ENCODE measurements at places on chromosomes 3 and 15. TPM values are rescaled to one million over a fixed set of nuclear protein-coding genes. Genes with fewer than 3 reads are reported as not detected.

DNA sequence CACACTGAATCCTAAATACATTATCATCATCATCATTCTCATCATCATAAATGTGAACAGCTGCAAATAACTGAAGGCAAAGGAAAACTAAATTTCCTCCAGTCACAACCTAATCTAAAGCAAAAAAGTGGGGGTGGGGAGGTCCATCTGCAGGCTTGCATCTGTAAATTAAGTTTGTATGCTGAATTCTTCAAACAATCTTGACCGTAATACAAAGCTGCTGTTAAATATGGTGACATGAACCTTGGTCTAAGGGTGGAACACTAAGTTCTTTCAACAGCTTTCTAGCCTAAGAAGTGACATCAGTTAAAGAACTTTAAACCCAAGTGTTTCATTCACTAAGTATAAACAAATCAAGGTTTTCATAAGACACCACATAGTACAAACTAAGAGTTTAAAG, 4.3 kb downstream of the LRRFIP2 start:
- no peak for DNase-seq

- no peak for DNase-seq
Measured at GRCh38 chr15:66285533-66286280, 7.7 kb upstream of the DIS3L start.

DNA sequence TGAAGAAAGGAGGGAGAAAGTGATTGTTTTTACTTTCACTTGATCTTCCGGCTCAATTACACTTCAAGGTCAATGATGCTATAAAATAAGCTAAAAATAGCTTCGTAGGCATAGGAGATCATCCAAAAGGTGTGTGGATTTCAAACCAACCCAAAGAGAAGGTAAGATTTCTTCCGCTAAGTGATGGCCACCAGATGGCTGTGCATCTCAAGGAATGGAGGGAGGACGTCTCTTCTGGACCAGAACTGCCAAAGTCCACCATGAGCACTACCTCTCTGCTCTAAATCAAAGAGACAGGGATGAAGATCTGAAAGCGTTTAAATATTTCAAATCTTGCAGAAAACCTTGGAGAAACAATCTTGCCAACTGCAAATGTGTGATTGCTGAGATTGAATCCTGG, 199.1 kb upstream of the ZPLD1 start:
- no peak for DNase-seq

- no peak for DNase-seq
Measured at GRCh38 chr3:20924646-20925385, 738.8 kb upstream of the SGO1 start.

GRCh38 chr15:80308002-80308401, 56.0 kb upstream of the CTXND1 start:
- no peak for DNase-seq

DNA sequence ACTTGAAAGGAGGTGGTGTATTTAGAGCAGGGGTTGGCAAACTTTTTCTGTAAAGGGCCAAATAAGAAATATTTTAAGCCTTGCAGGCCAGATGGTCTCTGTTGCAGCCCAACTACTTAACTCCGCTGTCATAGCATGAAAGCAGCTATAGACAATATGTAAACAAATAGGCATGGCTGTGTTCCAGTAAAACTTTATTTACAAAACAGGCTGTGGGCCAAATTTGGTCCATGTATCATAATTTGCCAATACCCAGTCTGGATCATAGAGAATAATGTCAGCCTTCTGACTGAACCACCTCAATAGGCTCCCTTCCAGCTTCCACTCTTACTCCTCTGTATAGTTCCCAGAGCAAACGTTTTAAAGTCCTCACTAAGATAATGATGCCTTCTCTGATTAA, 638.8 kb upstream of the CFAP20DC start:
- no peak for DNase-seq

The PP2D1 gene
- not detected for total RNA-seq

The WDR53 gene
- 7.9 TPM for total RNA-seq

The DNAH12 gene
- 0.08 TPM for total RNA-seq

The RTP1 gene
- not detected for total RNA-seq

The FAM43A gene
- 16.6 TPM for total RNA-seq

DNA sequence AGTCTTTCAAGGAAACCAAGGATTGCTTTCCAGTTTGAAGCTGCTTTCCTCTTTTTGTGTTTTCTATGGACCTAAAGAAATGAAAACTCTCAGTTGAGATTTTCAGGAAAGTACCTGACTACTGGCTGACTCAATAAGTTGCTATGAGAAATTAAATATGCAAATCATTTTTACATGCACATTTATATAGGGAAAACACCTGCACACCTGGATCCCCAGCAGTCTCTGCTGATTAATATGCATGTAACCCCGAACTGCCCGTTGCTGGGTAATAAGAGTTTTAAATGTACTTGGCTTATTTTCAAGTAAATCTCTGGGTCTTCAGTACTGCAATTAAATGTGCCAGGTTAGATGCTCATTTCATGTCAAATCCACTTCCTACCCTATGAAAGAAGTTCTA, 77.2 kb downstream of the KBTBD8 start:
- DNase-seq = no peak

GRCh38 chr3:167480748-167481147, 6.9 kb upstream of the SERPINI2 start:
- DNase-seq = no peak

The FBXO40 gene
- 207 TPM for total RNA-seq

DNA sequence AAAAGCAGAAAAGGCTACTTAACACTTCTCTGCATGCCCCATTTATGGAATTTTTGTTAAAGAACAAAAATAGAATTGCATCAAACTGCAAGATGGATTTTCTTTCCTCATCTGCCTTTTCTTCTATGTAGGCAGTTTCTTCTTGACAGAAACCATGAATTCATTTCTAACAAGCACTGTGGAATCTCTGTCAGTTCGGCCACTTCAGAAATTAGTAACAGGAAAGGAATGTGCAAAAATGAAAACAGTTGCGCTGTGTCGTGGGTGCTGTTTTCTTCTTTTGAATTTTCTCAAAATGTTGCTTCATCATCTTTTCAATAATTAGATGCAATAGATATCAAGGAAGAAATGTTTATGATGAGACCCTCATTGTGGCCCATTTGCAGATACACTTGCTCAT, 151.6 kb downstream of the FOXB1 start:
- no peak for DNase-seq

GRCh38 chr3:142276781-142277180, 51.4 kb upstream of the GK5 start:
- DNase-seq = no peak

DNA sequence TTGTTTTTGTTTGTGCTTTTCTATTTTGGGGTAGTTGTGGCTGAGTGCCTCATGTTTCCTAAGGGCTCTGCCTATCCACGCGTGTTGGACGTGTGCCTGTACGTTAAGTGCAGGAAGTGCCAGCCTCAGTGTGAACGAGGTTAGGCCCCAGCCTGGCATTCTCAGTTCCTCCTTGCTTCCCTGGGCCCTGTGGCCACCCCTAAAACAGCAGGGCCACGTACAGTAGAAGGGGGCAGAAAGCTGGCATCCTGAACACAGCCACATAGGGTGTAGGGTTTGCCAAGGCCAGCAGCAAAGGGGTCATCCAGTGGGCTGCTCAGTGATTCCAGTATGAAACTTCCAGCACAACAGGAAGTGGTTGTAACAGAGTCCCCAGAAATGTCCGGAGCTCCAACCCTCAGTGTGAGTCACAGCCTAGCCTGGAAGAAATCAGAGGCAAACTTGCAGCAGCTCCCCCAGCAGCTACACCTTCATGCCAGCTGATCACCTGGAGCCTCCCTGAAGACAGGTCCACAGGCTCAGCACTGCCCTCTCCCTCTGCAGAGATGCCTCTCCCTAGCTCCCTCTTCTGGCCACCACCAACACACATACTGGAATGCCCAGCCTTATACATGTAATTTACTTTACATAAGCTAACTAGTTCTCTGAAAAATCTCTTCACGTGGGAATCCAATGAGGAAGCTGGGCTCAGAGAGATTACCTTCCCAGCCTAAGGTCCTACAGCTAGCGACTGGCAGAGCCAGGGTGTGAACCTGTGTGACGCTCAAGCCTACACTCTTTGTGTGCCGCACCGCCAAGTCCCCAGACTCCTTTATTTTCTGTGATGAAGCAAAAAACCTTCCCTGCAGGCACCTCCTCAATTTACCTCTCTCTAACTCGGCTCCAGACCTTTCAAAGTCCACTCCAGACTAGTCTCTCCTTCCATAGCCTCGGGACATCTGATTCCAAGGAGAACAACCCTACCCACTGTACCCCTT, 26.6 kb downstream of the ILDR1 start:
- peak; percentile 70 for DNase-seq

GRCh38 chr3:144200466-144200865, 228.8 kb downstream of the DIPK2A start:
- no peak for DNase-seq

DNA sequence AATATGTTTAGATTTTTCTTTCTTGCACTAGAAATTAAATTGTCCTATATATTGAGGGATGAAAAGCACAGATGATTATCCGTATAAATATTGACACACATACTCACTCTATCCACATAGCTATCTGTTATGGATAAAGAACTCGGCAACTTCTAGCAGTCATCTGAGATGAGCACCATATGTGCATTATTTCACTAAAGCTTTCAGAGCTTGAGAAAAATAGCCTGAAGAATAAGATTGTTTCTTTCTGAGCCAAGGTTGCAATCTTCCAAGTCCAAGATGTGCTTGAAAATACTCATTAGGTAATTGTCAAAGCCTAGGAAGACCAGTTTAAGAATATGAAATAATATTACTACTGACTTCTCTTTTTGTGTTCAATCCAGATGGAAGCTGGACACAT, 40.5 kb downstream of the COL8A1 start:
- DNase-seq = no peak

The NANOGP8 gene
- total RNA-seq = not detected

The SNX22 gene
- 4.2 TPM for total RNA-seq

GRCh38 chr3:63961891-63962290, 49.7 kb upstream of the SCAANT1 start:
- DNase-seq = no peak

DNA sequence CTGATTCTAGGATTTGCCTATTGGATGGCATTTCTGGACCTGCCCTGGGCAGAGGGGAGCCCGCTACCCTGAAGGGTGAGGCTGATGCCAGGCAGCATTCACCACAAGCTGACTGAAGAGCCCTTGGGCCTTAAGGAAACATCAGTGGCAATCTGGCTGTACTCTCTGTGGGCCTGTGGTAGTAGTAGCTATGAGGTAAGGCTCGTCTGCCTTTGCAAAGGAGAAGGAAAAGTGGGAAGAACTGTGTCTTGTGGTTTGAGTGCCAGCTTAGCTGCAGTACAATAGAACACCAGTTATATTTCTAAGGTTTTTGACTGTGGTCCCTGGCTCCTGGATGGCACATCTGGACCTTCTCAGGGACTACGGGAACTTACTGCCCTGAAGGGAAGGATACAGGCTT, 51.5 kb downstream of the SPTSSB start:
- DNase-seq = no peak

- DNase-seq = no peak
Measured at GRCh38 chr3:189952272-189952671, 168.4 kb downstream of the P3H2 start.

GRCh38 chr3:139132976-139133375, 88.3 kb upstream of the PRR23C start:
- no peak for DNase-seq

The SPINT1 gene
- 0.59 TPM for total RNA-seq

DNA sequence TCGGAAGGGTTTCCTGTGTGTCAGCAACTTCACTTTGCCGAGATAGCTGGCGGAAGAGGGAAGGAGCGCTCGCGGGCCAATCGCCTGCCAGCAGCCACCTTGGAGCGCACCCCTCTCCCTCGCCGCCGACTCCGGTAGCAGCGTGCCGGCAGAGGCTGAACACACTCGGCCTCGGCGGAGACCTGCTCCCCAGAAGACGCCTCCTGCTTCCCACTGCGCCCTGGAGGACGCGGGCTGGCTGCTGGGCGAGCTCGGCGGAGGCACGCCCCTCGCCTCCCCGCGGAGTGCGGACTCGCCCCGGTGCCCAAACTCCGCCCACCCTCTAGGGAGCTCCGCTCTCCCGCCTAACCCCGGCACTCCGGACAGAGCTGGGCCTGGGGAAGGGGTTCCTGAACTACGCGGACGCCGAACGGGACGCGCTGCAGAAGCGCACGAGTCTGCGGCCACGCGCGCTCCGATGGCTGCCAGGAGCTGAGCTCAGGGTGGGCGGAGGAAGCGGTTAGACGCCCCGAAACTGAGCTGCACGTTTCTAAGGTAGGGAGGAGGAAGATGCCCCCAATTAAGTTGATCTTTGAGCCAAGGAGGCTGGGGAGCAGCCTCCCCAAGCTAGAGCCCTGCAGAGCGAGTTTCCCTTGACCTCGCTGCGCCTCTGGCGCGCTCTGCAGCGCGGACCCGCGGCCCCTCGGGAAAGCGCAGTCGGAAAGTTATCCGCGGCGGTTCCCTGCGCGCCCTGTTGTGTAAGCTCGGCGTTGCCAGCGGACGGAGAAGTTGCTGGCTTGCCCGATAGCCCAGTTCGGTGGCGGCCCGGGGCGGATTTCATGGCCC, at the start of gene P2RY1:
Gene P2RY1 (plus strand): TSS at position 356 of the 825 bp plus-strand sequence. CDS start 652 bp downstream, outside the sequence.
- DNase-seq = peak; percentile 86

The ITIH1 gene
- total RNA-seq = not detected

- DNase-seq = peak; percentile 87
Measured at GRCh38 chr15:84747416-84748273, 747 bp upstream of the ZNF592 start.

The DPH6 gene
- total RNA-seq = 17.6 TPM

DNA sequence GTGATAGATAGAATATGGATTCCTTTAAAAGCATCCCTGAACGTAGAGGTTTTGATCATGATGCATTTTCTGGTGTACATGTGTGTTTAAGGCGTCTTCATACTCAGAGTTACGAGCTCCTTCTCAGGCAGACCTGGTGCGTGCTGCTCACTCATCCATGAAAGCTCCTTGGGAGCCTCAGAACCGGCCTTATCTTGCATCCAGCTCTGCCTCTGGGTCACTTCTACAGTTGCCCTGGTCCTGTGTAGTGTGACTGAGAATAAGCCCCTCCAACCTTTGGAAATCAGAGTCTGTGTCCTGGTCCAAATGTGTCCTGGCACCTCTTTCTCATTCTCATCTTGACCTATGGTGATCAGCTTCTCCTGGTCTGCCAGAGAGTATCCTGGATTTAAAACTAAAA, 17.3 kb upstream of the RARRES1 start:
- no peak for DNase-seq

Measured in Right ventricle myocardium superior (tissue), 1 donor.